ENCODE measurements at places on chromosomes 2 and 18. TPM values are rescaled to one million over a fixed set of nuclear protein-coding genes. Genes with fewer than 3 reads are reported as not detected.

- no peak for DNase-seq
Measured at GRCh38 chr2:232749331-232749730, 27.0 kb downstream of the KCNJ13 start.

DNA sequence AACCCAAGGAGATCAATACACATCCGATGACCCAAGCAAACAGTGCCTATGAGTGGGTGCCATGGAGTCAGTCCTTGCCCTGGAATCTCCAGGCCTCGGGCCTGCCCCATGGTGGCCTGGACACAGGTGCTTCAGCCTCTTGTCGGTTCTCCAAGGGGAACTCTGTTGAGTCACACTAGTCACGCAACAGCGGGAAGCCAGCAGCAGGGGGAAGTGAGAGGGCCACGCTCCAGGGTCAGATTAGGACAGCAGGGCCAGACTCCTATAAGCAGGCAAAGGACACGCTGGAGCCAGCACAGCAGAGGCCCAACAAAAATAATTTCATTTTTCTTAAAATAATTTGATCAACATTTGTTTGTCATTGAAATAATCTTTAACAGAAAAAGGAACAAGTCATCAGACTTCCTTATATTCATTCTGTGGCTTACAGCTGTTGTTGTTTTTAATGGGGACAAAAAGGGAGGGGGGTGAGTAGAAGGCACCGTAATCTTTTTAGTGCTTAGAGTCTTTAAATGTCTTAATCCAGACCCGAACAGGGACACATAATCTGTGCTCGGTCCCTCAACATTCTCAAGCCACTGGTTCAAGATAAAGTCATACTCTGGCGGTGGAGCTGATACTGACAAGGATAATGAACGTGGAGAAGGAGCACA lies 16.4 kb upstream of the ARMC9 start:
- DNase-seq = no peak

DNA sequence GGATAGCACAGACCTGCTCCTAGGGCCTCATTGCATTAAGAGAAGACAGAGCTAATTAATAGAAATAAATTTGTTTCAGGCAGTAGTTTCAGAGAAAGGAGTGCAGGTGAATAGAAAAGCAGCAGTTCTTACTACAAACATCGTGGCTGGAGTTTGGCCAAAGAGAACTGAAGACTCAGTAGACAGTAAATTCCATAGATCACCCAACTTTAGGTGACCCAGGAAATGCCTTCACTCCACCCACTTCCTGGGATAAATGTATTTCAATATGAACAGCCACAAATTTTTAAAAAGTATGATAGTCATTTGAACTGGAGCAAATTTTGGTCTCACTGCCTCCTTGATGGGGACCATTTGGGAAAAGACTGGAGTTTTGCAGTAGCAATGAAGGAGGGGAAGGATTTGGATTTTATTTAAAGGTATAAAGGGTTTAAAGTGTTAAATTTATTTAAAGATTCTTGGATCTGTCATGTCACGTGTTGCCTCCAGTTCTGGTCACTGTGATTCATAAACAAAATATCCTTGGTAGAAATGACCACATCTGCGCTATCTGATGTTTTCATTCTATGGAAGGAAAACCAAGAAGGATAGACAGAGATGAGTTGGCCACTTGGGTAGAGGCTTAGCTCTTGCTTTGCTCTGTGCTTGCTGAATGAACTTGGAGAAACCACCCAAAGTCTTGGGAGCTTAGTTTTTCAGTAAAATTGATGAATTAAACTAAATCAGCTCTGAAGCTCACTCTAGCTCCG lies 390.2 kb downstream of the THSD7B start:
- no peak for DNase-seq

DNA sequence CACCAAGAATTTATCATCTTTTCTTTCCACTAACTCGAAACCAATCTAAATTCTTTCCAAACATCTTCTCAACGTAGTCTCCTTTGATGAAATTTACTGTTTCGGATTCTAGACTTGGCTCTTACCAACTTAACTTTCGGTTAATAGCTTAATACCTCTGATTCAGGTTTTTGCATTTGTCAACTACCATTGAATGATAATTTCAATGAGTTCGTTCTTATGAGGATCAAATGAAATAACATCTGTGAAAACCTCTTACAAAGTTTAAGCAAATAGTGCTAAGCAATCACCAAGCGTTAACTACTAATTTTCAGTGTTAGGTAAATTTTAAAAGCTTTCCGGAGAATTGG lies 593 bp upstream of the NRBP1 start:
- no peak for DNase-seq

- no peak for DNase-seq
Measured at GRCh38 chr18:8795586-8796325, 90.4 kb downstream of the MTCL1 start.

DNA sequence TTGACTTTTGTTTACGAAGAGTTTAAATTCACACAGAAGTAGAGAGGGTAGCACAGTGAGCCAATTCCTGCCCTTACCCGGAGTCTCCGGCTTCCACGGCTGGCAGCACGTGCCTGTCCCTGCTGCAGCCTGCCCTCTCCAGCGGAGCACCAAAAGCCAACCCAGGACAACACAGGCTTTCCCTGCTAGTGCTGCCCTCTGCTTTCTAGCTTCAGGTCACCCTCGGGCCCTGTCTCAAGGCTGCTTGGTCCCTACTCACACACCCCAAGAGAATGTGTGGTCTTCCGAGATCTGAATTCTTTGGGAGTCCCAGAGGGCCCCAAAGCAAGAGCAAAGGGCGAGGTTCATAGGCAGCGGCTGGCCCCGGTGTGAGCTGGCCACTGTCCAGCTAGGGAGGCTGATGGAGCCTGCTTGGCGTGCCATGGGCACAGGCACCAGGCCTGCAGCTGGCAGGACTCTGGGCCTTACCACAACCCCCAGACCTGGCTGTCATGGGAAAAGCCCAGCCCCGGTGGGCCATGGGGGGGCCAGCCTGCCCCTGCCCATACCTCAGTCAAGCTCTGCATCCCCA lies 7.0 kb upstream of the HS6ST1 start:
- no peak for DNase-seq

The PLCL1 gene
- 20.9 TPM for polyA plus RNA-seq

The LAMA3 gene
- 2.6 TPM for polyA plus RNA-seq

DNA sequence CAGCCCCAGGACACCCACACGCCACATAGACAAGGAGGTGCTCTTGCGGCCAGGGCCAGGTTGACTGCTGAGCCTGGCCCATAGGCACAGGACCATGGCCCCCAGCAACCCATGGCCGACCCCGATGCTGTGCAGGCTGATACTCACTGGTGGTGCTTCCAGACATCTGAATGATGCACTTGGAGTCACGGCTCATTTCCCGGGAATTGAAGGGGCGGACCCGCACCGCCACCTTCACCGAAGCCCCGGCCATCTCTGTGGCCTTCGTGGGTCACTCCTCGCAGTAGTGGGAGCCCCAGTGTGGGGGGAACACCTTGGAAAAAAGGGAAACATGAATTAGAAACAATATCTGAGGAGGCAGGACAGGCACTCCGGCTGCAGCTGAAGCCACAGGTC lies 22.5 kb downstream of the KIF1A start:
- DNase-seq = no peak

Data from right renal cortex interstitium (tissue), 3 donors.